ENCODE measurements at places on chromosomes 11 and 22.

GRCh38 chr11:58027341-58027740 is 3.4 kb upstream of the OR6Q1 start:
- DNase-seq = no peak

DNA sequence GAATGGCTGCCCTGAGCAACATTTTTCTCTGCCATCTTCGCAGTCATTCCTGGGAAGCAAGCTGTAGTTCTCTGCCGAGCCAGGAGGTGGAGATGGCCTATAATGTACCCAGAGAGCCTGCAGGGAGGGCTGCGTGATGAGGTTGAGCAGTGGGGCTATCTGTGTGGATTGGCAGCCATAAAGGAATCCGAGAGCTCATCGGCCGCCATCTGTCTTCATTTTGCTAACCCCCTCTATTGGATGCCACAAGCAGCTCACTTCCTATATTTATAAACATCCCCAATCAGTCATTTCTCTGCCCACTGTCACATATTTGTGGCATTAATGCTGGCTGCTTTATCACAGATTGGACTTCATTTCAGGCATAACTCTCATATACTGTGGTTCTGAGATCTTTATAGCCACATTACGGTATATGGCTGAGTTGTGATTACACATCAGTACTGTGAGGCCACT is 209.5 kb downstream of the NTM start:
- DNase-seq = no peak

GRCh38 chr11:123357990-123358827 is 71.9 kb upstream of the GRAMD1B start:
- DNase-seq = peak; percentile 52

DNA sequence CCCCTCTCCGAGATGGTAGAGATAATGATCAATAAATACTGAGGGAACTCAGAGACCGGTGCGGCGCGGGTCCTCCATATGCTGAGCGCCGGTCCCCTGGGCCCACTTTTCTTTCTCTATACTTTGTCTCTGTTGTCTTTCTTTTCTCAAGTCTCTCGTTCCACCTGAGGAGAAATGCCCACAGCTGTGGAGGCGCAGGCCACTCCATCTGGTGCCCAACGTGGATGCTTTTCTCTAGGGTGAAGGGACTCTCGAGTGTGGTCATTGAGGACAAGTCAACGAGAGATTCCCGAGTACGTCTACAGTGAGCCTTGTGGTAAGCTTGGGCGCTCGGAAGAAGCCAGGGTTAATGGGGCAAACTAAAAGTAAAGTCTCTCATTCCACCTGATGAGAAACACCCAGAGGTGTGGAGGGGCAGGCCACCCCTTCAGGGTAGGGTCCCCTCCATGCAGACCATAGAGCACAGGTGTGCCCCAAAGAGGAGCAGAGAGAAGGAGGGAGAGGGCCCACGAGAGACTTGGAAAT is 43.2 kb downstream of the IGLL1 start:
- no peak for DNase-seq

GRCh38 chr11:120241277-120241676 is 1.3 kb downstream of the POU2F3 start:
- no peak for DNase-seq

DNA sequence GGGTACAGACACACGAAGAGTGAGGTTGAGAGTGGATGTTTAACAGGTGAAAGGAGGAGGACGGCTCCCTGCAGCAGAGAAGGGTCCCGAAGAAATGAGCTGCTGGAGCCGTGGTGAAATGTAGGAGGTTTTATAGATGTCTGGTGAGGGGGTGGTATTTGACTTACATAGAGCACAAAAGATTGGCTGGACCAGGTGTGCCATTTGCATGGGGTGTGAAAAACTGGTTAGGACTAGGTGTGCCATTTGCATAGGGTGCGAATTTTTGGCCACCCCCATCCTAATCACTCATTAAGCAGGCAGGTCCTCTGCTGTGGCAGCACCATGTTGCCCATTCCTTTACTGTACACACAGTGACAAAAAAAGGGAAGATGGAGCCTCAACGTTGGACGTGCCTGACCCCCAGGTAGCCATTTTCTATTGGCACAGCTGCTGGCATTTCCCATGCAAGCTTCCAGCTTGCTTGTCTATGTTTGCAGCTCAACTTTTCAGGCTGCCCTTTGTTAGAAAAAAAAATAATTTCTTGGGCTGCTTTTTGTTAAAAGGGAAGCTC is 581.7 kb upstream of the B3GAT1 start:
- DNase-seq = no peak

- no peak for DNase-seq
Observed at GRCh38 chr22:36022162-36022561, 6.5 kb downstream of the RBFOX2 start.

- no peak for DNase-seq
Observed at GRCh38 chr22:18096823-18097222, 13.8 kb upstream of the TUBA8 start.

- DNase-seq = no peak
Observed at GRCh38 chr11:33475993-33476392, 218.8 kb downstream of the HIPK3 start.

DNA sequence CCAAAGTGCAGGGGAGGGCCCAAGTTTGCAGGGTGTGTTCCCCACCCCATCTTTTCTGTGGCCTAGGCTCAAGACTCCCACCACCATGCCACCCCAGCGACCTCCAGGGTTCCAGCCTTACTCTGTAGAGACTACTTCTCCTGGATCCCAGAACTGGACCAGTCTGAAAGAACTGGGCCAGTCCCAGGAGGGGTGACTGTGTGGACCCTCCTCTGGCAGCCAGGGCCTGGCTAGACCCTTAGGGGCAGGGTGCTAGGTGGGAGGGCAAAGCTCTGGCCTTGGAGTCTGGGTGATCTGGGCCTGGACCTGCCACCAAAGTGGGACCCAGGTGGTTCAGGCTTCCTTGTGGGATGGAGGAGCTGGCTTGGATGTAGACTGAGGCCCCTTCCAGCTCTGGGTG is 41.8 kb upstream of the ACCSL start:
- no peak for DNase-seq

- DNase-seq = no peak
Observed at GRCh38 chr11:35658020-35658948, 4.3 kb upstream of the TRIM44 start.

DNA sequence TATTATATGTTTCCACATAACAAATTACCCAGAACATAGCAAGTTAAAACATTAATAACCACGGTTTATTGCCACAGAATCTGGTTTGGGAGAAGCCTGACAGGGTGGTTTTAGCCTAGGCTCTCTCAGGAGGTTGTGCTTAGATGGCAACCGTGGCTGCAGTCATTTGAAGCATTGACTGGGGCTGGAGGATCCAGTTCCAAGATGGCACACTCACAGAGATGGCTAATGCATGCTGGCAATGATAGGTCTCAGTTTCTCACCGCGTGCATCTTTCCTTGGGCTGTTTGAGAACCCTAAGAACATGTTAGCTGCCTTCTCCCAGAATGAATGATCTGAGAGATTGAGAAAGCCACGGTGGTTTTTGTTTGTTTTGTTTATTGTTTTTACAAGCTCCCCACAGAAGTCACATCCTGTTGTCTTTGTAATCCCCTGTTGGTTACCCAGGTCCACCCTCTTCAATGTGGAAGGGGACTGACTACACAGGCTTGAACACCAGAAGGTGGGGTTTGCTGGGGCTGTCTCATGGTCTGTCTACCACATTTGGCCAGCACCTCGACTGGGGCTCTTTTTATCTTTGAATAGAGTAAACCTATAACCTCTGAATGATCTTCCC is 36.6 kb upstream of the GRAMD1B start:
- DNase-seq = no peak

DNA sequence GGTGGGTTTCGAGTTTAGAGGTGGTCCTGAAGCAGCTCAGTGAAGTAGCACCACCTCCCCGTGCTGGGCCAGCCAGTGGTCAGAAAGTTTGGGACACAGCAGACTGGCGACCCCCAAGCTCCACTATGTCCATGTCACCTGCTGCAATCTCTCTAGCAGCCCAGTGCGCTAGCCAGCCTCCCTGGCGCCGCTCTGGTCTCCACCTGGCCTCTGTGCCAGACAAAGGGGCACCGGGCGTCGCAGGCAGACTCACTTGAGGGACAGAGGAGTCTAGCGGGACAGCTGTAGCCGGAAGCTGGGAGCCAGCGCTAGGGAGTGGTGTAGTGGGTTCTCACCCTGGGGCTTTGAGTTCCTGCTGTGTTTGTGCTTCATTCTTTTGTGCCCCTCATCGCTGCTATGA is 25.5 kb downstream of the MYBPC3 start:
- DNase-seq = no peak

- DNase-seq = no peak
Observed at GRCh38 chr11:107446822-107447431, 10.7 kb downstream of the CWF19L2 start.

DNA sequence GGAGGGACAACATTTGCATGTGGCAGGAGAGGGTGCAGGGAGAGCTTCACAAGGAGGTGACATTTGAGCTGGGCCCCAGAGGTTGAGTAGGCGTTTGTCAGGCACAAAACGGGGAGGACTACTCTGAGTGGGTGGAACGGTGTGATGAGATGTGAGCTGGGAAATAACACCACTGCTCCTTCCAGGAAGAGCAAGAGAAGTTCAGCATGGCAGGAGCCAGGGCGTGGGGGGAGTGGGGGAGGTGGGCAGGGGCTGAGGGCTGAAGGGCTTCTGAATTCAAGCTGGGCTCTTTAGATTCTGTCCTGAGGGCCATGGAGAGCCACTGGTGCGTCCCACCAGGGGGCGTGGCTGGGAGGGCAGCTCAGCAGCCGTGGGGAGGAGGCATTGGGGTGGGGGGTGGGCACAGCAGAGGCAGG is 54.2 kb downstream of the OTOG start:
- DNase-seq = no peak

DNA sequence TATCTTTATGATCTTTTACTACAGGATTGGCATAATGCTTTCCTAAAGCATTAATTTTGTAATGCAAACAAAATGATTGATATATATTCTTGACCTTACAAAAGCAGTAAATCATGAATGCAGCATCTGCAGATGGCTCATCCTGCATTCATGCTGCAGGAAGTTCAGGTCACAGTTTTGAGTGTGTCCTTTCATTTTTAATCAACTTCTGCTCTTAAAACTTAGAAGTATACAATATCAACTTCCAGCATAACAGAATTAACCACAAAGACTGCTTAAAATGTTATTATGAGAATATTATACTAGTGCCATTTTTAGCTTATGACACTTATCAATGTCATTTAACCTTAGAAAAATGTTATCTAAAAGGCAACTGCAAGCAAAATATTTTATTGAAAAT is 54.0 kb downstream of the SLC36A4 start:
- no peak for DNase-seq

DNA sequence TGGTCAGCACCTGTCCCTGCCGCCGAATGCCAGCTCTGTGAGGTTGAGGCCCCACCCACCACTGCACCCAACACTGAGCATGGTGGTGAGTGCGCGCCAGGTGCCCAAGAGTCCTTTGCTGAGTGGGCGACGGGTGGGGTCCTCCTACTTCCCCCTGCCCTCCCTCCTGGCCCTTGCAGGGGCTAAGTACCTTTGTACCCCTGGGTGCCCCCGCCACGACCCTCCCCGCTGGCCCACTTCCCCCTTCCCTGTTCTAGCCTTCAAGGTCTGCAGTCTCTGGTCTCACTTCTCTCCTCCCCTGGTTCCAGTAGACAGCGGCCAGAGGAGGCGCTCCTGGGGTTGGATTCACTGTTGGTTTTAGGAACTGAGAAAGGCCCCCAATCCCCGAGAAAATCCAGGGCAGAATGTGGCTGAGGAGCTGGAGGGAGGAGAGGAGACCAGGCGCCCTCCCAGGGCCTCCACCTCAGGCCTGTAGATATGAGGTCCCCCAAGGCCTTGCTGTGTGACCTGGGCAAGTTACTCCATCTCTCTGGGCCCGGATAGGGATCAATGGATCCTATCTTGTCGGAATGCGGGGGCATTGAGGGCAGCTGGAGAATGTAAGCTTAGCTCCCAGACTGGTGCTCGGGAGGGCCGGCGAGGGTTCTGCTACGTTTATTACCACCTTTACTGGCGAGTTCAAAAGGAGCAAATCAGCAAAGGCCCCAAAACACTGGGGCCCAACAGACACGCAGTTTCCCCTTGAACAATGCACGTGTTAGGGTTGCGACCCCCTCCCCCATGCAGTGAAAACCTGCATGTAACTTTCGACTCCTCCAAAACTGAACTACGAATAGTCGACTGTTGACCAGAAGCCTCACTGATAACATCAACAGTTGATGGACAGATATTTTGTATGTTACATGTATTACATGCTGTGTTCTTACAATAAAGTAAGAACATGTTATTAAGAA is 31.9 kb upstream of the SMIM38 start:
- DNase-seq = no peak

DNA sequence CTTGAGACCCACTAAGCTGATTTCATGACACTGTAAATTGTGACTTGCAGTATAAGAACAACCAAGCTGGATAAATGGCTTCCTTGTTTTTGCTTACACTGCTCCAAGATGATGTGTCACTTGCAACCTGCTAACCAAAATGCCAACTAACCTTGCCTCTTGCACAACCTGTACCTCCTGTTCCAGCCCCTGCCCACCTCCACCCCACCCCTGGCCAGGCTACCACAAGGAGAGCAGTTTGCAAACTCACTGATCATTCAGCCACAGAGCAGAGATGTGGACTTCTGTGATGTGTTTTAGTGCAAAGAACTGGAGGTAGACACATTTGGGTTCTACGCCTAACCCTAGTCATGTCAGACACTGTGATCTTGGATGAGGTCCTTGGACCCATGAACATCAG is 4.3 kb upstream of the APOL6 start:
- no peak for DNase-seq

- peak; percentile 31 for DNase-seq
Observed at GRCh38 chr22:31614781-31615490, 47.1 kb downstream of the PISD start.

Measured in activated T-cell treated with anti-CD3 and anti-CD28 coated beads, Interleukin-2, amount 50 U/mL, for 24 hours (primary cell).